ENCODE measurements at places on chromosomes 12 and 14.

- no peak for DNase-seq
These were observed 114.4 kb downstream of the ZFP36L1 start for GRCh38 chr14:68678471-68678870.

DNA sequence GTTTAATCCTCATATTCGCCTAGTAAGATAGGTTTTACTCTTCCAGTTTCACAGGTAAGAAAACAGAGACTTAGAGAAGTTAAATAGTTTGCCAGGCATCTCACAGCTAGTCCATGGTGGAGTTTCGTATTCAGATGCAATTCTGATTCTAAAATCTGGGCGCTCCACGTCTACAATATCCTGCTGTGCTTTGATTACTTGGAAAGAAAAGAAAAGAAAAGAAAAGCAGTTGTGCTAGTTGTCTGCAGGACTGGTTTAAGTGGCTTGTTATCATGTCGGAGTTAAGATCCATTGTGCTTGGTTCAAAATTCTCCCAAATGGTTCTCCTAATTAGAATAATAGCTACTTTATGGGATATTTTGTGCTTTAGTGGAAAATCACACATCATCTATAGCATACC, 18.6 kb downstream of the AKAP3 start:
- DNase-seq: no peak

DNA sequence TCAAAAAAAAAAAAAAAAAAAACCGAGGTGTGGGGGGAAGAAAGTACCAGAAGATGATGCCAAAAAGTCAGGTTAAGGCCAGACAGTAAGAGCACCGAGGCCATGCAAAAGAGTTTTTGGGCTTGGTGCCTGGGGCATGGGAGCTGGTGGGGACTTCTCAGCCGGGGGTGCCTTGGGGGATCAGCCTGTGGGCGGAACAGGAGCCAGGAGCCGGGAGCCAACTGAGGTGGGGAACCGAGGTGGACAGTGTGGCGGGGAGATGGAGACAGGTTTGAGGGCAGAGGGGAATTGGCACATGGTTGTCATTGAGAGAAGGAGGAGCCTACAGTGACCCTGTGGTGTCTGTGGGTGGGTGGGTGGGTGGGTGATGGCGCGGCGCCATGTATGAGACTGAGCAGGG, 33.2 kb downstream of the TSPAN11 start:
- DNase-seq: no peak

DNA sequence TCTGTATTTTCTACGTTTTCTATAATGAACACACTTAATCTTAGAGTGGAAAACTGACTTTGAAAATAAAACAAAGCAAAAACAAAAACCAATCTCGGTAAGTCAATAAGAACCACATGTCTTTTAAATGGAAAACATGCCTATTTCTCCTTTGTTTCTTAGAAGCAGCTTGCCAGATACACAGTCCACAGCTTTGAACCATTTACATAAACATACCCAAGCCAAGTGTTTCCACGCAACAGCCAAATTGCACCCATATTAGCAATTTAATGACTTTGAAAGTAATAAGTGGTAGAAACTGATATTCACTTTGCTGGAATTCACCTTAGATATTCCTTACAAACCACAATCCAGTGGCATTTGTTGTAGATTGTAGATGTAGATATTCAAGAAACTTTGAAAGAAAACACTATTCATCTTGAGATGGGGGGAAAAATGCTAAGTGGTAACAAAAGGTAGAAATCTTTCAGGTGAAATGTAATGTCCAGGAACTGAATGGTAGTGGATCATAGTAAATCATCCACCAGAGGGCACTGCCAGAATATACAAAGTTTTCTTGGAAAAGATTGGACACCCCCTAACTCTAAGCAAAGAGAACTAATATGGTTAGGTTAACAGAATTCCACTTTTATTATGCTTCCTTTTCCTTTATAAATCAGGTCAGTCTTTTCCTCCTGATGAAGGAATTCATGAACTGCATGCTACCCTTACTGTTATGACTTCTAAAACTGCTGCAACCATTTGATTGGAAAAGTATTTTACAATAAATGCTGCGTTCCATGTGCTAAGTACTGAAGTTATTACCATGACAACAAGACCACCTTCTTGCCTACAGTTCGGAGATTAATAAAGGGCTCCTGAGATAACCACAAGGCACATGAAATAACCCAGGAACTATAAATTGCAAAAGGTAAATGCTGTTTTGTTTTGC, 69.8 kb downstream of the RERG start:
- no peak for DNase-seq

DNA sequence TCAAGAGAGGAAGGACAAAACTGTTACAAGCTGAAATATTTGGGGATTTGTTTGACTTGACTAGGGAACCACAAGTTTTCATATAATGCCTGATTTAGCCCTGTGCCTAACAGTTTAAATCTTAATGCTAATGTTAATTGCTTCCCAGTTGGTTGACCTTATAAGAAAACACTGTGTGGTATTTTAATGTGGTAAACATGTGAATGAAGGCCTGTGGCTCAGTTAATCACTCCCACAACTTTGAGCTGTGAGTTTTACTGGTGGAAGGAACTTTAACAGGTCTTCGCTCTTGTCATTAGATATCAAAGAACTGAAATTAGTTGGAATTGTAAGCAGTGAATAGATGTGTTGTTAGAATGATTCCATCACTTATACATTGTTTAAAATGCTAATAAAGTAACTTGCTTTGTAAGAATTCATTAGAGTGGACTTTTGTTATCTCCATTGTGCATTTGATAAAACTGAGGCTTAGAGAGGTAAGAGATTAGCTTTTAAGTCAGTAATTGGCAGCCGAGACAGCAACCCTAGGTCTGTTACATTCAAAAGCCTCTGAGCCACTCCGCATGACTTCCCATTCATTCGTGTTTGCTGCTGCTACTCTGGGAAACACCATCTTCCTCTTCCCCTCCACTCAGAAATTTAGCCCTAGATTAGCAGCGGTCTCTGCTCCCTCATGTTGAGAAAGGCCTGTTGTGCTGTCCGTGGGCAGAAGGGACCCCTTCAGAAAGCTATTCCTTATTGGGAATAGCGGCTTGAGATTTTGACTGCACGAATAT, 1.0 kb upstream of the TBK1 start:
- no peak for DNase-seq

DNA sequence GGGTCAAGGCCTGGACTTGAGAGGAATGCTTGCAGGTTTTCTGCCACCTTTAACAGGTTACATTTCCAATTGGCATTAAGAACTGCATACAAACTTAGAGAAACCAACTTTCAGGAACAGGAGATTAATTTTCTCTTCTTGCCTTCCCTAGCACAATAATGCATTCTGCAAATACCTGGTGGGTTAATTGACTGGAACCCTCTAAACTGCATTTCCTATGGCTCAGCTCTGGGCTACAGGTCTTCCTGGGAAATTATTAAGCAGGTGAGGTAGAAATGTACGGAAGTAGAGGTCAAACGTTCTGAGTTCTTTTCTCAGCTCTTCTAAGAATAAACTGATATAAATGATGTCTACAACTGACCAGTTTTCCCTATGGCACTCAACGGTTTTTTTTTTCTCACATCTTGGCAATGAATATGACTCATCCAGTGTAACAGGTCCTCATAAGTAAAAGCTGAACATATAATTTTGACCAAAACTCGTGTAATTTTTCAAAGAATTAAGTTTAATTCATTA, 144.9 kb upstream of the PELI2 start:
- no peak for DNase-seq

DNA sequence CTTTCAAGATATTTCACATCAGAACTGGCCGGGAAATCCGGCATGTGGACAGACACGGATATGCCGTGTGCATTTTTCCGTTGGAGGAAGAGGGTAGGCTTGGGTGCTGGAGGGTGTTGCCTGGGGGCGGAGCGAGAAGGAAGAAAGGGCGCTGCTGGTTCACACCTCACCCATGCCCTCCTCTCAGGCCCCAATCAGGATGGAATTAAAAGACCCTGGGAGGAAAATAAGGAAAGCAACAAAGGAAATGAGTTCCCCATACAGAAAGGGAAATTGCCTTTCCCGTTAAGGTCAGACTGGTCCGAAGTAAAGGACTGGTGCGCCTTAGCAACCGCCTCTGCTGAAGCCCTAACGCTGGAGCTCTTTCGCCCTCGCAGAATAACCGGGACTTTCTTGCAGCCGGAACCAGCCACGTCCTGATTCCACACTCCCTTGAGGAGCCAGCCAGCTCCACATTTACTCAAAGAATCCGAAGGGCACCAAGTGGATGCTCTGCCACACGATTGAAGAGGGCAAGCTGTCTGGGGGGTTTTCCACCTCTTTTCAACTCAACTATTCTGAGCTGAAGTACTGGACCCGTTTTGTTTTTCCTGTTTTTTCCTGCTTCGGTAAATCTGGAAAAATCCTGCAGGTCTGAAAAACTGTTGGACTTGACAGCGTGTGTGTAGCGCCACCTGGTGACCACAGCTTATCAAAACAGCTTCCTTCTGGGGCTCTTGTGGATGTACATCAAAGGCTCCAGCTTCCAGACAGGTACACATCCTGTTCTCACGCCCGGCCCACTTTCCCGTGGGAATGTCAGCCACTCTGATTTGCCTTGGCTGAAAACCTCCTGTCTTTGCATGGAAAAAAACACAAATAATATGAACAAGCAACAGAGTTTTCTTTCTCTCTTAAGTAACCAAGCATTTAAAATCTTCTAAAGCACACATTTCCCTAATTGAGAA, 37.6 kb upstream of the BCL2L14 start:
- DNase-seq: peak; percentile 75

GRCh38 chr12:19065871-19066270, 63.7 kb upstream of the PLEKHA5 start:
- no peak for DNase-seq

GRCh38 chr14:102602421-102603292, 10.2 kb downstream of the RCOR1 start:
- no peak for DNase-seq

DNA sequence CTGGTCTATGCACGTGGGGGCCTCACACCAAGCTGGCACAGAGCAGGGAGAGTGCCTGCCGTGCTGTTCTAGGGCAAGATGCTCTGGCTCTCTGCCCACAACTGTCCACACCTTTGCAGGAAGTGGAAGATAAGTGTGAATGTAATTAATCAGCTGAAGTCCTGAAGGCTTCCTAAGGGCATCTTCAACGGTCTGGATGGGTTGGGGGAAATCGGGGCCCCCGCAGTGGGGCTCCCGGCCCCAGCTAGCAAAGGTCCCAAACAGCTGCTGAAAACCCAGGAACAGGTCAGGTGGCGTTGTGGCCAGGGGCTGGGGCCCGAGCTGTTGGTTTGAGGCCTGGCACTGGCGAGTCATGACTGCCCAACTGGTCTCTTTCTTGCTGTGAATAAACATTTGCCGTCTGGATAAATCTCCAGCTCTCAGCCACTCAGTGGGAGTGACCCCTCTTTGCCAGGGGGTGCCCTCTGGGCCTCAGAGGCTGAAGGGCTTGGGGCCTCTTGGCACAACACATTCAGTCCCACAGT, 6.7 kb upstream of the SLC25A29 start:
- no peak for DNase-seq

DNA sequence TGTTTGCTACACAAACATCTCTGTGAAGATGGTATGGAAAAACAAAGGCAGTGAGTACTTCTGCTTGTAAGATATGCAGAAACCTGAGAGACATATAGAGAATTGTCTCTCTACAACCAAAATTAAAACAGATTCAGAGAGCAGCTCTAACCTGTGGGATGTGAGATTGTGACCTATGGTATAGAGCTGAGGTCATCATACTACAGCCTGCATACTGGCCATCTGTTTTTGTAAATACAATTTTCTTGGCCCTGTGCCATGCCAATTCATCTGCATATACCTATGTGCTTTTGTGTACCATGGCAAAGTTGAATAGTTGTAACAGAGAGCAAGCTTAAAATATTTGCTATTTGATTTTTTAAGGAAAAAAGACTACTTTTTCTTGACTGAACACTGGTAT, 99.6 kb downstream of the LMO3 start:
- DNase-seq: no peak

DNA sequence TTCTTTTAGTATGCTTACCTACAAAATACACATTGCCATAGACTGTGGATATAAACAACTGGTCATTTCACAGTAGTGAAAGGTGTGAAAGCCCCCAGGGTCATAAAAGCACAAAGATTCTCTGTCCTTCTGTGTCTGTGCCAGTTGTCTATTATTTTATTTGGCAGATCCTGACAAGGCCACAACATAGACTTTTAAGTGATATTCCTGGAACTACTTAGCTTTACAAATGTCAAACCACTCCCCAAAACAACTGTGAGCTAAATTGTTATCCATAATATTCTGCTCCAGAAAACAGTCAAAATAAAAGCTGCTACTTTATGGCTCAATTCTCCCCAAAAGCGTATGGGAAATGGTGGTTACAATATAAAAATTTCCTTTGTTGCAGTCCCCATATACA, 172.1 kb downstream of the SEC23A start:
- DNase-seq: no peak

DNA sequence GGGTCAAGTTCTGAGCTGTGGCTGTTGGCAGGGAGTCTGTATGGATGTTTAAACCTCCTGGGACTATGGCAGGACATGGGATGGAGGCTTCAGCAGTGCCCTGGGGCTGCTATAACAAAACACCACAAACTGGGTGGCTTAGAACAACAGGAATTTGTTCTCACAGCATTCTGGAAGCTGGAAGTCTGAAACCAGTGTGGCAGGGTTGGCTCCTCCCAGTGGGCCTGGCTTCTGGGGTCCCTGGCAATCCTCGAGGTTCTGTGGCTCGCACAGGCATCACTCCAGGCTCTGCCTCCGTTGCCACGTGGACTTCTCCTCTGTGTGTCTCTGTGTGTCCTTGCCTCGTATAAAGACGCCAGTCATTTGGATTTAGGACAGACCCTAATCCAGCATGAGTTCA, 39.9 kb downstream of the FZD10 start:
- DNase-seq: no peak

GRCh38 chr12:98483621-98484503, 31.5 kb upstream of the TMPO start:
- no peak for DNase-seq

DNA sequence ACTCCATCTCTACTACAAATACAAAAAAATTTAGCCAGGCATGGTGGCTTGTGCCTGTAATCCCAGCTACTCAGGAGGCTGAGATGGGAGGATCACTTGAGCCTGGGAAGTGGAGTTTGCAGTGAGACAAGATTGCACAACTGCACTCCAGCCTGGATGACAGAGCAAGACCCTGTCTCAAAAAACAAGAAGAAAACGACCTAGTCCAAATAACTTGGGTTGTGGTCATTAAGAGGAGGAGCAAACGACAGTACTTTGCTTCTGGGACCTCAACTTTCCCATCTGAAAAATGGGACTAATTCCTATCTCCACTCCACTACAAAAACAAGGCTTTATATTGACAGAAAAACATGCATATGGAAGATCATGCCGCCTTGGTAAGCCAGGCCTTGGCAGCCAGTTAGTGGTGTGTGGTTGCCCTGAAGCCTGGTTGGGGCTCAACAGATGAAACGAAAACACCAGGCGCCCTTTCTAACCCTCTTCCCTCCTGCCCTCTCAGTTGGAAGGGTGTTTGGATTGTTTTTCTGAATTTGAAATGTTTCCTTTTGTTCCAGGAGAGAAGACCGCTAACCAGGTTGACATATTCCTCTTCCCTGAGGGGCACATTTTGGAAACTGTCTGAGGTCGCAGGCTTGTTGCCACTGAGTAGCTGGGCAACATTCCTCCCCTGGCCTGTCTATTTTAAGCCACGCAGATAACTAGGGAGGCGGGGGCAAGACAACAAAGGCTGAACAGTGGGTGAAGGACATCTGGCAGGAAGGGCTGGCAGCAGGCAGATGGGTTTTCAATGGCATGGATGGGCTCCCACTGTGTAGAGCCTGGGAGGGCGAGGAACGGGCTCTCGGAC, 13.7 kb upstream of the VPS37B start:
- DNase-seq: no peak

- no peak for DNase-seq
These were observed 26.3 kb upstream of the MLXIP start for GRCh38 chr12:122052285-122052684.

- no peak for DNase-seq
These were observed 9.2 kb downstream of the NID2 start for GRCh38 chr14:52059649-52060048.

GRCh38 chr14:81940651-81941050, 407.0 kb upstream of the SEL1L start:
- DNase-seq: no peak
